ENCODE measurements at places on chromosomes 11 and 22.

DNA sequence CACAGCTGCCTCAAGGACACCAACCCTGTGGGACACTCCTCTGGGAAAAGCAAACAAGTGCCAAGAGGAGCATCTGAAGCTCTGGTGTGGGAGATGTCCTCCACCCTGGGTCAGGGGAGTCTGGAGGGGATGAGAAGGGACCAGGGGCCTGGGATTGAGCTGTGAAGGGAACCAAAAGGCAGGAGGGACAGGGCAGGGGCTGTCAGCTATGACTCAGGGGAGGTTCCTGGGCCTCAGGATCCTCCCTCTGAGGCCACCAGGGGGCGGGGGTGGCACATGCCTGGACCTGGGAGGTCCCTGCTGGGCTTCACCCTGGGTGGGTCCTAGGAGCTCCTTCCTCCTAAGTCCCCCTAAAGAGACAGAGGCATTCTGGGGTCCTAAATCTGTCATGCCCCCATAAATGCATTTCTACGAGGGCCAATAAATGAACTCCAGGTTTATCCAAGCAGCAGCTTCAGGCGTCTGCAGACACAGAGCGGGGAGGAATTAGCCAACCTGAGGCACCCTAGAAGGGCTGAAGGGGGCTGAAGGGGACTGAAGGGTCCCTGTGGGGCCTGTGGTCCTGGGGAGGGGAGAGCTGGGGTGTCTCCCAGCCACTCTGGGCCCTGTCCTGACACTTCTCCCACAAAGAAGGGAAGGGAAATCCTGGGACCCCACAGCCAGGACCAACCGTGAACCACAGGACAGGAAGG lies 31.9 kb upstream of the IGLL5 start:
- peak; percentile 50 for DNase-seq

DNA sequence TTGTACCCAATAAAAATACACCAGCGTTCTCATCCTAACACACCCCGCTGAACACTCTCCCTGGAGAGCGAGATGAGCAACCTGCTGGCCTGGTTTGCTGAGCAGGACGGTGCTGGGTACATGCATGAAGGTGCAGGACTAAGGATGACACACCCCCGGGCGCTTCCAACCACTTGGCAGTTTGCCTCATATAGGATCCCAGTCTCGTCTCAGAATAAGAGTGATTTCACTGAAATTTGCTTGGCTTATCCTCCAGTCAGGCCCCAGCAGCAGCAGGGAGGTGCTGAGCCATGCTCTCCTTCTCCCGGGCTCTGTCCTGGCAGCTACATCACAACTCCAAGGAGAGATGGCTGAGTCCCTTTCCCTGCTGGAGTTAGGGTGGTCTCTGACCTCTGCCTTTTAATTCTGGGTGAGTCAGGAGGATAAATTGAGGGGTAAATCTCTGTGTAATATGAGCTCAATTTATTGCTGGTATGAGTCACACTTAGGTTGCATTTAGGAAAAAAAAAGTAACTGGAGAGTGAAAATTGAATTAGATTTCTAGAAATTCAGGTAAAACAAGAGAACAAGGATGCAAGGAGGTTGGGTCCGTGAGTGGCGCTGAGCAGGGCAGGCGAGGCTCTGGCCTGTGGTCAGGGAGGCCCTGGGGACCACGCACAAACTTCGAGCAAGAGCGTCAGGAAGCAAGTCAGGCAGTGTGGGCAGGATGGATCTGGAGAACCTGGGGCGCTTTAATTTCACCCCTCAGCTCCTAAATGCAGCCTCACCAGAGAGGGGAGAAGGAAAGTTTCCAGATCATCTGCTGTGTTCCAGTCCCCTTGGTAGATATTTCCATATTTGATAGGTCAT lies 974.0 kb downstream of the TBC1D22A start:
- no peak for DNase-seq

- no peak for DNase-seq
These were observed 56.3 kb downstream of the DGCR2 start for GRCh38 chr22:19065929-19066328.

DNA sequence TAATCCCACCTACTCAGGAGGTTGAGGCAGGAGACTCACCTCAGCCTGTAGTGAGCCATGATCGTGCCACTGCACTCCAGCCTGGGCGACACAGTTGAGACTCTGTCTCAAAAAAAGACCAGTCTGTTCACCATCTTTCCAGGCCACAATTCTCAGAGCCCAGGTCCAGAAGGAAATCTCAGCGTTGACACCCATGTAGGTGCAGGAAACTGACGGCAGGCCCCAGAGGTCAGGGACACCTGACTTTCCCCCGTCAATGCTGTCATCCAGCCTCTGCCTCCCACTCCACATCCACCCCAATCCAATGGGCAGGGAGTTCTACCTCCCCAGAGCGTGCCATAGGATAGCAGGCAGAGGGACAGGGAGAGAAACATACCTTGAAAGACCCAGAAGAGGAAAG lies 5.9 kb upstream of the GRK2 start:
- DNase-seq = no peak

GRCh38 chr11:46321757-46322156 lies 25.5 kb upstream of the DGKZ start:
- no peak for DNase-seq

- DNase-seq = no peak
These were observed at the start of gene OMP for GRCh38 chr11:77102246-77103210. TSS of gene OMP (plus strand) at chr11:77102840. CDS start at chr11:77102840, 0 bp downstream.

DNA sequence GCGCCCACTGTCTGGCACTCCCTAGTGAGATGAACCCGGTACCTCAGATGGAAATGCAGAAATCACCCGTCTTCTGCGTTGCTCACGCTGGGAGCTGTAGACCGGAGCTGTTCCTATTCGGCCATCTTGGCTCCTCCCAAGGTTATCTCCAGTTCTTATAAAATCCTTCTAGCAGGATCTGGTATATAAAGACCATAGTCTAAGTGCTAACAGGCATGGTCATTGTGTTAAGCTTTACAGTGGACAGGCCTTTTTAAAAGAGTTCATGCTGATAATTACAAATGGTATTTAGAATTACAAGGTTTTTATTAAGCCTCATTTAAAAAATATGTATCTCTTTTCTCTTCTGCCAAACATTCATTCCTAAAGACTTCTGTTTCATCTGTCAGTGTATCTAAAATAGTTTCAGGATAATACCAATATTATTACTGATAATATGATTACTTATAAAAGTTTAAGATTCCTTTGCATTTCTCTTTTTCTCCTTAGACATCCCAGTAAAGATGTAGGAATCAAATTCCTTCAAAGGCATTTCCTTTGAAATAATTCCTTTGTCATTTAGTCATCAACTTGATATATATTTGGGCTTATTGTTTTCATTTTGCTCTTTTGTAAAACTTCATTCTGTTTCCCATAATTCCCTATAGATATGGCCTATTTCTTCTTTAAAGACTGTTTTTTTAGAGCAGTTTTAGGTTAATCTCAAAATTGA lies 20.7 kb downstream of the DDX10 start:
- DNase-seq = no peak

DNA sequence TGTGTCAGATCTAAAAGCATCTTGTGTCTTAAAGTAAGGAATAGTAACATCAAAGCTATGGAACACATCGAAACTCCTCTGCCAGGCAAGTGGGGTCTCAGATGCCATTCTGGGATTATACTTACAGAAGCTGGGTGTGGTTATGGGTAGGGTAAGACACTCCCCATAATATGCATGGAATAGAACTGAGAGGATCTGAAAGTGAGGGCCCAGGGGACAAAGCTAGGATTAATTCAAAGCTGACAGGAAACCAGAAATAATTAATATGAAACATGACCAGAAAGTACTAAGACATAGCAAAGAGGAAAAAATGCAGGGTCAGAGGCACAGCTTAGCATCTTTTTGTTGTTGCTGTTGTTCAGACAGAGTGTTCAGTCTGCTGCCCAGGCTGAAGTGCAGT lies 40.2 kb upstream of the EED start:
- DNase-seq = no peak

- DNase-seq = no peak
These were observed 3.5 kb downstream of the KRTAP5-10 start for GRCh38 chr11:71568704-71569349.

DNA sequence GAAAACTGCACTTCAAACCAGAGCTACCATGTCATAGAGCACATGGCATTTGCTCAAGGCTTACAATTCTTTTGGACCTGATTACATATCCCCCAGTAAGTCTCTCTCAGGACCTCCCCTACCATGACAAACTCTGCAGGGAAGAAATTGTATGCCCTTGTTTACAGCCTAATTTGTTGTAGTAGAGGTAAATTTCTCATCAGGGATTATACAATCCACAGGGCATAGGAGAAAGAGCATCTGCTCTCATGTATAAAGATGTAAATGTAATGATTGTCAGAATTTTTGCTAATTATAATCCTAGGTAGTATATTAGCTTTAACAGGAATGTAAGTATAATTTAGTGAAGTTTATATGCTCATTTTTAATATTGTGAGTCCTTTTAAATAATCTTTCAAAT lies at the start of gene OR8B3:
Gene OR8B3 (minus strand): TSS at position 101 of the 400 bp plus-strand sequence. CDS start 1,673 bp downstream, outside the sequence.
- no peak for DNase-seq

GRCh38 chr11:61048368-61049062 lies 53.8 kb upstream of the CD5 start:
- no peak for DNase-seq

- DNase-seq = no peak
These were observed 56.8 kb downstream of the TMPRSS5 start for GRCh38 chr11:113649311-113649710.

DNA sequence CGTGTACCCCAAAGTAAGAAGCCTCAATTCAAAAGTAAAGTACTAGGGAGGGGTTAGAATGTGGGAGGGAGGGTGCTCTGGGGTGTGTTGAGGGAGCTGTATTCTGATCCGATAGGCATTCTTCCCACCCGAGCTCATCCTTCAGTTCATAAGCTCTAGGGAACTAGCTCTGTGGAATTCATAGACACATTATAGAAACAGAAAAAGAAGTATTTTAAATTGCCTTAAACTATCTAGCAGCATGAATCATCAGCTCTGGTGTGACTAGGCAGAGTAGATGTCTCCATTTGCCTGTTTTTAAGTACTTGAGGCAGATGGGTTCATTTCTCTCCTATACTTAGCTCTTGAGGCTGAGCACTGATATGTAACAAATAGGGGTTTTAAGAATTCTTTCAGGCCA lies 7.3 kb upstream of the SGSM3 start:
- DNase-seq = no peak

GRCh38 chr22:24421428-24421931 lies 5.9 kb upstream of the ADORA2A start:
- peak; percentile 70 for DNase-seq

GRCh38 chr11:30585125-30585891 lies 845 bp downstream of the MPPED2 start:
- DNase-seq = no peak

DNA sequence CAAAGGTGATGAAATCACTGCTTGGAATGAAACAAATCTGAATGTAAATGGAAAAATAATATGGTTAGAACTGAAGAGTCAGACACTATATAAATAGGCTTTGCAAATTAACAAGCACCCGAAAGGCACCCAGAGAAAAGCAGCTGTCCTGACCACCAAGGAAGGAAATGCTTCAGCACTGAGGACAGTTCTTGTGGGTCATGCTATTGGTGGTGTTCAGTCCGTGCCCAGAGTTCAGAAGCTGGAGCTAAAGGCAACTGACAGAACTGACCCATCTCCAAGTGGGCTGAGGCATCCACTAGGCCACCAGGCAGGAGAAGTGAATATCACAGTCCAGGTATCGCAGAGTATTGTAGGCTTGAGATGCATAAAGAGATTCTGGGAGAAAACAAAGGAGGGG lies 208.9 kb downstream of the OPCML start:
- no peak for DNase-seq

DNA sequence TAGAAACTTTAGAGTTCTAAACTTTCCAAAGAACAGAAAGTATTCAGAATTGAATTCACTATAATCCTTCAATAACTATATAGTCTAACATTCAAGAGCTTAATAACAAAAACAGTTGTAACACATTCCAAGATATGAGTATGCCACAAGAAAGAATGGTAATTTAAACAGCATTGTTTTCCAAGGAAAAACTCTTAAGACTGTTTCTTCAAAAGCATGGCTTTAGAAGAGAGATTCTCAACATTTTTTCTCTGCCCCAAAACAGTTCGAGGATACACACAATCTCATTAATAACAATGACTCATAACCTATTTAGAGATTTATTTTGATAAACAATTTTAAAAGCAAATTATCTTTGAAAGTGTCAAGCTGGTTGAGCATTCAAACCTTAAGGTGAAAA lies 16.7 kb upstream of the ARHGAP32 start:
- no peak for DNase-seq

DNA sequence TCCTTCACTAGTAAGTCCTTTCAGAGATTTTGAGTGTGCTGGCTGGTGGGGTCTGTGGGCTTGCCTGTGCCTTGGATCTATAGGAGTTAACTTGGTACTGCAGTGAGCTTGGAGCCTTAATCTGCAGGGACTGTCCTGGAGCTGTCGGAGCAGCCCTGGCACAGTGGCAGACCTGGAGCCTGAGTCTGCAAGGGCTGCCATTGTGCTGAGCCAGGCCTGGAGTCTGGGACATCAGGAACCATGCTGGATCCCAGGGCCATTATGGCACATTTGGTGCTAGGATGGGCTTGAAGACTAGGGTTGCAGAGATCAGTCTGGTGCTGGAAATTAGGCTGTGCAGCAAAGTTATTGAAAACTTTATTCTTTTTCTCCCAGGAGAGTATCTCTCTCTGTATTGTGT lies 665.4 kb downstream of the METTL15 start:
- no peak for DNase-seq

- no peak for DNase-seq
These were observed 3.6 kb upstream of the KAT5 start for GRCh38 chr11:65708451-65708850.

- no peak for DNase-seq
These were observed 67.1 kb downstream of the GRIK4 start for GRCh38 chr11:120578596-120579154.

- DNase-seq = no peak
These were observed 199.5 kb downstream of the MYO18B start for GRCh38 chr22:25941365-25941960.

- no peak for DNase-seq
These were observed 26.7 kb downstream of the XRCC6 start for GRCh38 chr22:41647771-41648170.

DNA sequence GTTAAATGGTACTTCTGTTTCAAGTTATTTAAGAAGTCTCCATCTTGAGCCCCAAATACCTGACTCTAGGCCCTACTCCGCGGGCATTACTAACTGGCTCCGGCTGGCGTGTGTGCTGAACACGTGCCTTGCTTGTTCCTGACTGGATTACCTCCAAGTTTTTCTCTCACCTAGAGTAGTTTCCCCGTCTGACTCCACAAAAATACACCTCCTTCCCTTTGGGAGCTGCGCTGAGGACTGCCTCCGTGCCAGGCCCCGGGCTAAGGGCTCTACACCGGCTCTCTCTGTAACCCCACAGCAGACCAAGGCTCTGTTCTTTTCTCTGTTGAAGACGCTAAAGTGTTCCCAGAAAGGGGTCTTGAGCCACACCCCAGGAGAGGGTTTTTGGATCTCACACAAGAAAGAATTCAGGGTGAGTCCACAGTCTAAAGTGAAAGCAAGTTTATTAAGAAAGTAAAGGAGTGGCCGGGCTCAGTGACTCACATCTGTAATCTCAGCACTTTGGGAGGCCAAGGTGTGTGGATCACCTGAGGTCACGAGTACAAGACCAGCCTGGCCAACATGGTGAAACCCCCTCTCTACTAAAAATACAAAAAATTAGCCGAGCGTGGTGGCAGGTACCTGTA lies 61.8 kb downstream of the ANO1 start:
- no peak for DNase-seq

Measured in NAMALWA (cell line).